COLO829 (cell line): ENCODE measurements at places on chromosomes 1 and 21.

DNA sequence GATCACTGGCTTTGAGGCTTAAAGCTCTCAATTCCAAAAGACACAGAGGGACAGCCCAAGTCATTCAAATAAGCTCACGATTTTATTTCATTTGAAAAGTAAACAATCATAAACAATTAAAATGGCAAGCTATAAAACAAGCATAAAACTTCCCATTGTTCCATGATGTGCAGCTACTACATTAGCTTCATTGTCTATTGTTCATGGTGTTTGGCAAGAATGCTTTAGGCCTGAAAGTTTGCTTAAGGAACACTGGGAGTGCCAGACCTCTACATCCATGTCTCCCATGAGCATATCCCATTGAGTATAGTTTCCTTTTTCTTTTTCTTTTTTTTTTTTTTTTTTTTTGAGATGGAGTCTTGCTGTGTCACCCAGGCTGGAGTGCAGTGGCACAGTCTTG, 286.1 kb upstream of the ESRRG start:
- DNase-seq: peak; percentile 28

DNA sequence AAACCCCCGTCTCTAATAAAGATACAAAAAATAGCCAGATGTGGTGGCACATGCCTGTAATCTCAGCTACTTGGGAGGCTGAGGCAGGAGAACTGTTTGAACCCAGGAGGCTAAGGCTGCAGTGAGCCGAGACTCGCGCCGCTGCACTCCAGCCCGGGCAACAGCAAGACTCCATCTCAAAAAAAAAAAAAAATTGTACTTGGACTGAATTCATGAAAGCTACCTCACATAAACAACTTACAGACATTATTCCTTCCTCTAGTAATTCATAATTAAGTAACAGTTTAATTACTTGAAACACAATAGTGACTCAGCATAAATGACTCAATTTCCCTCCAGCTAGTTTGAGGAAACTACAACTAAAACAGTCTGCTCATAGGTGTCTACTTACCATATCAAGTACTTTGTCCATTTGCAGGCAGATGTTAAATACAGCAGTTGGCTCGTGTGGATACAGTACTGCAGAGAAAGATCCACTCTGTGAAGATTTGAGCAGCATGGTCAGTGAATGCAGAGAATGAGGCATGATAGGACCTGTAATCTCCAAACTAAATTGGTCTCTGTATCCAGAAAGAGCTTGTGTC, 9.4 kb downstream of the DONSON start:
- DNase-seq: no peak

DNA sequence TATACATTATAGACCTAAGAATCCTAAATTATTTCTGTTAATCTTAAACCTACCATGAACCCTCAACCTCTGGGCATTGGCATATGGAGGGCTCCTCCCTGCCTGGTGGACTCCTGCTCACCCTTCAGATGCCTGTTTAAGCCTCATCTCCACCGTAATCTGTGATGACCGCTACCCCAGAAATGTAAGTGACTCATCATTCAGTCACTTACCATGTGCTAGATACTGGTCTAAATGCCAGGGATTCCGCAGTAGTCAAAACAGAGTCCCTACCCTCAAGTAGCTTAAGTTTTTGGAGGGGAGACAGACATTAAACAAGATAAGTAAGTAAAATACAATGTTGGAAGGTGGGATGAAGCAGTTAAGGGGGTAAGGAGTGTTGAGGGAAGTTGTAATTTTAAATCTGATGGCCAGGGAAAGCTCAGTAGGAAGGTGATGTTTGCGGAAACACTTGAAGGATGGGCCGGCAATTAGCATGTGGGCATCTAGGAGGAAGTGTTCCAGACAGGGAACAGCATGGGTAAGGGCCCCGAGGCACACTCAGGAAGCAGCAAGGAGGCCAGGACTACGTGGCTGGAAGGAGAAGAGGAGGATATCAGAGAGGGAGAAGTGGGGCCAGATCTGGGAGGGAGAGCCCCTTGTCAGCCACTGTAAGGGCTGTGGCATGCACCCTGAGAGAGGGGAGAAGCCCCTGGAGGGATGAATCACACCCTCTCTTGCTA, 141.7 kb upstream of the HOOK1 start:
- peak; percentile 6 for DNase-seq

GRCh38 chr1:57423656-57424211, at the start of gene DAB1:
Gene DAB1 (minus strand): TSS chr1:57424060. CDS start chr1:57291030, 133,030 bp downstream.
- DNase-seq: no peak

- DNase-seq: no peak
These were observed 317.1 kb downstream of the DPYD start for GRCh38 chr1:97603776-97604175.

GRCh38 chr1:223642237-223642636, 23.3 kb downstream of the CAPN8 start:
- DNase-seq: no peak

DNA sequence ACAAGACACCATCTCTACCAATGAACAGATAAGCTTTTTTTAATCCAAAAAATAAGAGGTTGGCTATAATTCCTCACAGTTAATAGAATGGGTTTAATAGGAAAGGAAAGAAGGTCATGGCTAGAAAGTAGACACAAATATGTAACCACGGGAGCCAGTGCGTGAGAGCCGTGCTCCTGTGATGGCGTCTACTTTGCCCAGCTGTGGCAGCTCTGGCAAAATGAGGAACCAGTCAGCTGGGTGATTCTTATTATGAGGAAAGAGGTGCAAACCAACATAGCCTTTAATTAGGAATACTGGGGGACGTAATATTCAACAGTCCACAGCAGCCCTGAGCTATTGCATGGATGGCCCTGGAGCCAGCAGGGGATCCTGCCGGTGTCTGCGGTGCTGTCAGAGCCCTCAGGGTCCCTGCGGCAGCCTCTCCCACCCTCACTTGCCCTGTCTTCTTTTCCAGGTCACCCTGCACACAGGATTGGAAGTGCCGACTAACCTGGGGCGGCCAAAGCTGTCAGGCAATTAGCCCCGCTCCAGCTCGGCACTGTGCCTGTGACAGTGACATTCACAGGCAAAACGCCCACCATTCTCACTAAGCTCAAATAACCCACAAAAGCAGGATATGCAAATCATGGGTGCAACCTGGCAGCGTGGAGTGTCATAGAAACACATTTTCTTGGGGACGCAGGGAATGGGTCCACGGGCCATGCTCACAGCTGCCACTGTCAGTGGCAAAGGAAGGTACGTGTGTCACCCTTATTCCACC, 25.9 kb upstream of the GNPAT start:
- DNase-seq: no peak

DNA sequence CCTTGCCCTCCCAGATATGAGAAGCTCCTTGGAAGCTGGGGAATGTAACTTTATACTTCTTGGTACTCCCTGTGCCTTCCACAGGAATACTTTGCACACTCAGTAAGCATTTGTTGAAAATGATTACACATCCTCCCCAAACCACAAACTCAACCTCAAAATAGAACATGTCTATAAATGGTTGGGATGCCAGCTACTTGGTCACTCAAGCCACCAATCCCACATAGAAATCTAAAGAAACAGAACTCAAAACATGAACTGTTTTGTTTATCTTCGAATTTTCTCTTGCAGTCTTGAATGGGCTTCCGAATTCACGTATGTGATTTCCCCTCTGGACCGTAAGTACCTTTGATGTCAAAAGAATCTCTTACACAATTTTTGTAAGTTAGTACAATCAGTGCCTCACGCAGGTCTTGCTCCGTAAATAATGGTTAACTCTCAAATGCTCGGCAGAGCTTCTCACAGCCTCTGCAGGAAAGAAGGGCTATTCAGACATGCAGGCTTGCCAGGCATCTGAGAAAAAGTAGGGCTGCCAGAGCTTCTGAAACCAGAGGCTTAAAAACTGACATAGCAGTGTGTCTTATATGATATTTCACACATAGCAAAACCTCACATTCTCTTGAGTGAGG, 26.9 kb downstream of the SORT1 start:
- peak; percentile 31 for DNase-seq

DNA sequence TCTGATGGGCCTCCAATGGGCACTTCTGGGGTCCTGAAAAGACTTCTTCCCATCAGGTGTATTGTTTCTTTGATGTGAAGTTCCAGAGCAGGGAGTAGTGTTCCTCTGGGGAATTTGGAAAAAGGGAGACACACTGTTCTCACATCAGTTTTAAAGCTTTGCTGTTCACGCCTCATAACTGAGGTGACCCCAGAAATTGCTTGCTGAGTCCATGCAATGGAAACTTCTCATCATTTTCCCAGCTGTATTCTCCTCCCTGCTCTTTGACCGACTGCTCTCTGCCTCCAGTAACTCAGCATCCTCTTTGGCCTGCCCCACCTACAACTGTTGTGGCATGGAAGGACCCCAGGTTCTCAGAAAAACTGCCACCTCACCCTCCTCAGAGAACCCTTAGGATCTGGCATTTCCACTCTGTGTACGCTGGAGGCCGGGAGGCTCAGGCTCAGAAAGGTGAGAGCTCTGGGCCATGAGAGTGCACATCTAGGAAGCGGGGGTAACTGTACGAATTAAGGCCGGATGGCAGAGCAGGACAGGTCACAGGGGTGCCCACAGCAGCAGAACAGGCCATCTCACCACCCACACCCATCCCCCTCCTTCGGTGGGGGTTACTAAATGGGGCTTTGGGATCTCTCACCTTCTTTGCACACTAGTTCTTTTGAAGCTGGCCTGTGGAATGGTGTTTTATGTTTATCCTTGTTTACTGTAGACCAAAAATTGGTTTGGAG, 51.2 kb downstream of the STX6 start:
- DNase-seq: no peak

DNA sequence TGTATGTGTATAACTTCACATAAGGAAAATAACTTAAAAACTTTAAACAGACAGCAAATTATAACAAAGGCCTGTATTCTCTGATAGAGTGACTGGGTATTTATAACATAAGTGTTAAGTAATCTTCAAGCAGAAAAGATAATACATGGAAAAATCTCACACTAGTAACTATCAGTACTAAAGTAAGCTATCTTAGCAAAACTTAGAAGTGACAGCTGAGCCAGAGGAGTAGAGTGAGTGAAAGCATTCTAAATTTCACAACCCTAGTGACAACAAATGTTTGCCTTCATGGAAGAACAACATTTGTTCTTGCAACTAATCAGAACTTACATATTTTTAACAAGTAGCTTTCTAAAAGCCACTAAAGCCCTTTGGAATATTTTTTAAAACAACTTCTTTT, 74.5 kb upstream of the B3GALT2 start:
- no peak for DNase-seq

GRCh38 chr1:96715482-96715881, 6.1 kb upstream of the PTBP2 start:
- no peak for DNase-seq

GRCh38 chr1:186620566-186621350, 59.5 kb downstream of the PTGS2 start:
- no peak for DNase-seq

DNA sequence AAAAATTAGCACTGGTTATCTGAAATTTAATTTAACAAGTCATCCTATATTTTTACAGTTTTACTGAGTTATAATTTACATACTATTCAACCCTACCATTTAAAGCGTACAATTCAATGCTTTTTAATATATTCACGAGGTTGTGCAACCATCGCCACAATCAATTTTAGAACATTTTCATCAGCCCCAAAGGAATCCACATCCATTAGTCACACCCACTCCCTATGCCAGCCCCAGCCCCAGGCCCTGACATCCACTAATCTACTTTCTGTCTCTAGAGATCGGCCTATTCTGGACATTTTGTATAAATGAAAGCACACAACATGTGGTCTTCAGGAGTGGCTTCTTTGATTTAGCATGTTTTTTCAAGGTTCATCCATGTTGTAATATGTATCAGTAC, 134.7 kb downstream of the PSMG1 start:
- no peak for DNase-seq

- DNase-seq: no peak
These were observed 259.3 kb upstream of the CACYBP start for GRCh38 chr1:174740249-174740968.

- DNase-seq: no peak
These were observed 39.8 kb upstream of the SYNC start for GRCh38 chr1:32742199-32742947.

DNA sequence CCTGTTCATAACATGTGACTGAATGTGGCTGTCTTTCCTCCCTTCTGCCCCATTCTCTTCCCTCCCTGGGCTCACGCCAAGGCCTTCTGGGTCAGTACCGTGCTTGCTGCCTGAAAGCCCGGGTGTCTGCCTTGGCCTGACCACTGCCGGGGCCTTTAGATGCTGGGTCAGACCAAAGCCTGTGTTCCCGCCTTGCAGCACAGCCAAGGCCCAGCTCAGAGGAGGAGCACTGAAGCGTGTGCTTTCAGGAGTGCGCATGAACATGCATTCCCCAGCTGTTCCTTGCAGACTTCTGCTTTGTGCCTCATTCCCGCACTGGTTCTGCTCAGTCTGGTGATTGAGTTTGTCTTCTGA, 27.0 kb upstream of the SARS1 start:
- DNase-seq: no peak

GRCh38 chr1:30965924-30966599, 57.5 kb upstream of the SDC3 start:
- no peak for DNase-seq

DNA sequence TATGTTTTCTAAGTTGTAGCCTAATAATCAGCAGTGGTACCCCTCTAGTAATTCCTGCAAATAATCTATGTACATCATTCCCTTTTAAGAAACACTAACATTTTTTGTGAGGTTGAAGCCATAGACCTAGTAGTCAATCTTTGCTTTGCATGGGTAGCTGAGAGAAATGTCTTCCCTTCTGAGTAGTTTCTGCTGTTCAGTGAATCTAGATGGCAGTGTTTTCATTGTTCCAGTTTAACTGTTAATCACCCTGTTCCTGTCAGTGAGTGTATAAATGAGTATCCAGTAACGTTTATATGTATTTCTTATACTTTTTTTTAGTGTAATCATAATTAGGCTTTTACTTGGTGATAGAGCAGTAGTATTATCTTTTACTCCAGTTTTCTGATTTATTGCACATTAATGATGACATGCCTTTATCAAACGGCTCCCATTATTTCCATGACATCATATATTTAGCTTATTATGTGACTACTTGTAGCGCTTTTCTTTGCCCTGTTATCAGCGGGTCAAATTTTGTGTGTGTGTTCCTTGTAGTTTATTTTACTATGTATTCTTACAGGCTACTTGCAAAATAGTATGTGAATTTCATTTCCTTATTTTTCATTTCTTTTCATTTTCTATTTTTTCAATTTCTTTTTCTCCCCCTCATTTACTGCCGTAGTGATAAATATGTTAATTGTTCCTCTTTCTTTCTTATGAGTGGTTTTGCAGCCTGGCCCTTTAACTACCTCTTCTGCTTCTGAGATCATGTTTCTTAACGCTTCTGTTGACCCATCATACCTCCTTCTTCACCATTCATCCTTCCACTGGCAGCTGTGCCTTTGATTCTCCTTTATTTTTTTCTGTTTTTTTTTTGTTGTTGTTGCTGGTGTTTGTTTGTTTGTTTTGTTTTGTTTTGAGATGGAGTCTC, 18.8 kb downstream of the CEP350 start:
- no peak for DNase-seq

- DNase-seq: no peak
These were observed 47.4 kb upstream of the LRRC7 start for GRCh38 chr1:69520326-69520725.
